ENCODE measurements at places on chromosomes 7 and 10.
A peak's percentile ranks its signal among the peaks of the same experiment; 100 is the strongest.

- DNase-seq: no peak
These were observed 87.7 kb downstream of the GRB10 start for GRCh38 chr7:50695026-50695425.

DNA sequence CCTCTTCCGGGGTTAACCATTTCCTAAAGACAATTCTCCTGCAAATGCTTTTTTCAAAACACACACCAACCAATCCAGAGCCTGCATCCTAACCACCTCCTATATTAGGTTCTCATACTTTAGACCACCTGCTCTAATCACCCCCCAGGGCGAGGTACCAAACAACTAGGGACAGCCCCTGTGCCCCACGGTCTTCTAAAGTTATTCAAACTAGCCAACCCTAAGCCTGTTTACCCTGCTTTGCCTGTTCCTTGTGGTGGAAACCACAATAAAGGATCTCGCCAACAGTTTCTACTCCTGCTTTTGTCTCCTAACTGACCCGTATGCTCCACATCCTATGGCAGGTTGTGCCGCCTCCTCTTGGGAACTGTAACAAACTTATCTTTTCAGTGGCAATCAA is 21.1 kb downstream of the SP4 start:
- no peak for DNase-seq

DNA sequence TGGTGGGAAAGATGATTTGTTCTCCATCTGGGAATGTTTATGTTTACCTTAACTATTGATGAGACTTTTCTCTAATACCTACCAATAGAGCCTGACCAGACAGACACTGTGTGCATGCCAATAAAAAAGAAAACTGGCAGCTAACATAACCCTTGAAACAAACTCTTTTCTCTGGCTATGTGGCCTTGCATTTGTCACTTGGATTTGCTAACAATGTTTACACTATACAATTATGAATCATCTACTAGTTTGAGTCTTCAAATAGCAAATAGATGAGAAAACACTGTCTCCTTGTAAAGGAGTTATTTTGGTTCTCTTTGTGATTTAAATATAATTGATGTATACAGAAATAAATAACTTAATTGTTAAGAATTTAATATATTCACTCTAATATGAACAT is 273.1 kb downstream of the SEMA3D start:
- no peak for DNase-seq

DNA sequence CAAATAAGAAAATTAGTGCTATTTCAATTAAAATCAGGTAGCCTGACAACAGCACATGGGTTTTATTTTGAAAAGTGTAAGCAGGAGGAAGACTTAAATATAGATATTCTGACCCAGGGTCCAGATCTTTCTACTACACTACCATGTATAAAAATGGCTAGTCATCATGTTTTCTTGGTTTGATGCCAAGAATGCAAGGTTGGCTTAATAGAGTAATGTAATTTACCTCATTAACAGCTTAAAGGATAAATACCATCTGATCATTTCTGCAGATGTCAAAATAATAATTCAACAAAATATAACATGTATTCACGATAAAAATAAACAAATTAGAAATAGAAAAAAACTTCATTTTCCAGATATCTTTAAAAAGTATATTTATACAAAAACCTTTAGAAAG is 39.4 kb downstream of the FRMD4A start:
- DNase-seq: no peak

DNA sequence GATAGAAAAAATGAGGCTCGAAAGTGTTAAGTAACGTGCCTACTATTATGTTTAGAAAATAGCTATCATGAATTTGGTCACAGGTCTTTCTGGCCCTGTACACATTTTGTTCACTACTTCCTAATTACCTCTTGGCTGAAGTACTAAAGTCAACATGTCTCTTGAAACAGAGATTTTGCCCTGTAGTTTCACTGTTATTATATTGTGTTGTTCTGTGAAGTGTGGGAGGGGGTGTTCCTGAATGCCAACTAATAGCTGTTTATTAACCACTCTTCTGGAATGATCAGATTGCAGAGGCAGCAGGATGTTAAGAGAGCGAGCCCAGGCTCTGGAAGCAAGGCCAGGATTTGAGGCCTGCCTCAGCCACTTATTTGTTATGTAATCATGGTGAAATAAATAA is 72.1 kb downstream of the RNF133 start:
- no peak for DNase-seq

DNA sequence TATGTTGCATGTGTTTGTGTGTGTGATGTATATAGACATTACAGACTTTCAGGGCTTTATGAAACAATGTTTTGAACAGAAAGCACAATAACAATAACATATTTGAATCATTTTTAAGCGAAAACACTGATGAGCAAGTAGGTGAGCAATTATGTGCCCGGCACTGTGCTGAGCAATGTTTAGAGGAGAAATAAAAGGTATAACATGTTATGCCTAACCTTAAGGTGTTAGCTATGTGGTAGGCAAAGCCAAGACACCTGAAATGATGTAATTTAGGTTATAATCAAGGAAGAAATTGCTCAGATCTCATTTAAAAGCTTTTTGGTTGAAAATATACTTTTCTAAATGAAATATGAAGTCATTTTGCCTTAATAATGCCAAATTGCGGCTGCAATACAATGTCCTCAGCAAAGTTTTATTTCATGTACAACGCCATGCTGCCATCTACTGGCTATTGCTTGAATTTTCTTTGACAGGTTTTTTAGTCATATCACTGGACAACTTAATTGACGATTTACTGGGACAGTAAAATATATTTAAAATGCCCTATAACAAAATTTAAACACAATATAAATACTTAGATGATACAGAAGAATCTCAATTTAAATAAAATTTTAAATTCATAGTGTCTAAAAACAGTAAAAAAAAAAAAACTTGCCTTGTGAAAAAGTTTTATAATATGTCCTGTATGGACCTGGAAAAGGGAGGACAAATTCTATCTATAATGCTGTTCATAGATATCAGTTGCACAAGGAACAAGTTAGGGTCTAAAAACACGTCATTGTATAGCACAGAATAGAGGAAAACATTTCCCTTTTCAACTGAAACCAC is 131.1 kb upstream of the CDK1 start:
- peak; percentile 22 for DNase-seq

DNA sequence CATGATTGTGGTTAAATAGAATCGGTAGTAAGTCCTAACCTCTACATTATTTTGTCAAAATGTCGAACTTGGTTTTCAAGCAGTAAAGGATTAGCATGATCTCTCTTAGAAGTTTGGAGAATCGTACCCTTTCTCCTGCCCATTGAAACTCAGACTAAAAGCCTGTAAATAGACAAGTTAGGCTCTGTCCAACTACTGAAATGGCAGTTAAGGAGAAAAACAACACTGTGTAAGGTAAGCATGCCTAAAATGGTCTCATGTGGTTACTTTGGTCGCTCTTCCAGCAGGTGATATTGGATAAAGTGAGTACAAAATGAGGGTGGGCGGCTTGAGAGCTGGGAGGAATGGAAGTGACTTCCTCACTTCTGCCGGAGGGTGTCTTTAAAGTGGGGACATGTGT is 25.0 kb downstream of the SEC61A2 start:
- no peak for DNase-seq

- no peak for DNase-seq
These were observed 114.6 kb downstream of the ABLIM1 start for GRCh38 chr10:114543456-114543855.

- DNase-seq: no peak
These were observed 144.1 kb downstream of the TCF7L2 start for GRCh38 chr10:113094114-113094486.

- no peak for DNase-seq
These were observed 255.3 kb downstream of the FZD1 start for GRCh38 chr7:91519241-91520158.

DNA sequence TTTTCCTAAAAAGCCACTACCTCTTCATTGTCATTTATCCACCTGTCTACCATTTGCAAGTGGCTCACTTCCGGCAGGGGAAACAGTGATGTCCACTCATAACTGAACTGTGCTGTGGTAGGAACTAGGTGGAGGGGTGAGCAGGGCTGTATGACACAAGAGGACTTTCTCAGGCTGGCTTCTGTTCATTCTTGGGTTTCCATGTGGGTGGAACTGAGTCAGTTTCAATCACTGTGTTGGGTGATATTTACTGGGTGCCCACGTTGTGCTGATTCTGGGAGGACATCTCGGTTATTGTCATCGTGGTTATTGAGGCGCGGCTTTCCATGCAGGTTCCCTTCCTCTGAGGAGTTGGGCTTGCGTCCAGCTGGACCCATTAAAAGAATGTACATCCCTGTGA is 38.8 kb downstream of the RAMP3 start:
- no peak for DNase-seq

- no peak for DNase-seq
These were observed 248.2 kb downstream of the SKAP2 start for GRCh38 chr7:26616235-26616634.

GRCh38 chr7:88789480-88790064 is 6.0 kb downstream of the TEX47 start:
- no peak for DNase-seq

GRCh38 chr10:69497231-69497561 is 45.9 kb downstream of the TSPAN15 start:
- no peak for DNase-seq

GRCh38 chr10:75470901-75471300 is 39.5 kb downstream of the LRMDA start:
- no peak for DNase-seq

DNA sequence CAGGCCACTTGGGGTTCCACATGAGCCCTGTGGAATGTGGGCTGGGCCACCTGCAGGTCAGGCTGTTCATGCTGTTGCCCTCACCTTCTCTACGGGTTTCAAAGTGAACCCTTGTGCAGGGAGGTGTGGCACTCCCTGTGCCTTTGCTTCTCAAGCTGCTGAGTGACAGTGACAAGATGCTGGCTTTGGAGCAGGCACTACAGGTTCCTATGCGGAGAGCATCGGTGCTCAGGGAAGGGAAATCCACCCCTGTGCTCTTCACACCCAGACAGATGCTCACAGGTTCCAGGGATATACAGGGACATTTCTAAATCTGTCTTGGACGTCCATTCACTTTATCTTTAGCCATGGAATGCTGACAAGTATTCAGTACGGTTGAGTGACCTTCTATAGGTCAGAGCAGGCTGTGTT is 1005.0 kb downstream of the LRMDA start:
- DNase-seq: no peak

DNA sequence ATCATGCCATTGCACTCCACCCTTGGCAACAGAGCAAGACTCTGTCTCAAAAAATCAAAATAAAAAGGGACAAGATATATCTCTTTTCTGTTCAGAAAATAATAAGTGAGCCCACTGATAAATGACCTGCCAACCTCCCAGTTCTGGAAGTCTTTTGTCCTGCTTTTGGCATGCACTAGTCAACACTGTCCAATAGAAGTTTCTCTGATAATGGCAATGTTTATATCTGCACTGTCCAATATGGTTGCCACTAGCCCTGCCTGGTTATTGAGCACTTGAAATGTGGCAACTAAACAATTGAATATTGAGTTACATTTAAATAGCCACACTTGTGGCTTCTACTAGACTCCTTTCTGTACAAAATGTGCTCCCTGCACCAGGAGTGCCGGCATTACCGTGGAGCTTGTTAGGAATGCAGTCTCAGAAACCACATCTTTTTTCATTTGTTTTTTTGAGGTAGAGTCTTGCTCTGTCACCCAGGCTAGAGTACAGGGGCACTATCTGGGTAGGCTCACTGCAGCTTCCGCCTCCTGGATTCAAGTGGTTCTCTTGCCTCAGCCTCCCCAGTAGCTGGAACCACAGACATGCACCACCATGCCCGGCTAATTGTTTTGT is 229.7 kb downstream of the CACNB2 start:
- no peak for DNase-seq

DNA sequence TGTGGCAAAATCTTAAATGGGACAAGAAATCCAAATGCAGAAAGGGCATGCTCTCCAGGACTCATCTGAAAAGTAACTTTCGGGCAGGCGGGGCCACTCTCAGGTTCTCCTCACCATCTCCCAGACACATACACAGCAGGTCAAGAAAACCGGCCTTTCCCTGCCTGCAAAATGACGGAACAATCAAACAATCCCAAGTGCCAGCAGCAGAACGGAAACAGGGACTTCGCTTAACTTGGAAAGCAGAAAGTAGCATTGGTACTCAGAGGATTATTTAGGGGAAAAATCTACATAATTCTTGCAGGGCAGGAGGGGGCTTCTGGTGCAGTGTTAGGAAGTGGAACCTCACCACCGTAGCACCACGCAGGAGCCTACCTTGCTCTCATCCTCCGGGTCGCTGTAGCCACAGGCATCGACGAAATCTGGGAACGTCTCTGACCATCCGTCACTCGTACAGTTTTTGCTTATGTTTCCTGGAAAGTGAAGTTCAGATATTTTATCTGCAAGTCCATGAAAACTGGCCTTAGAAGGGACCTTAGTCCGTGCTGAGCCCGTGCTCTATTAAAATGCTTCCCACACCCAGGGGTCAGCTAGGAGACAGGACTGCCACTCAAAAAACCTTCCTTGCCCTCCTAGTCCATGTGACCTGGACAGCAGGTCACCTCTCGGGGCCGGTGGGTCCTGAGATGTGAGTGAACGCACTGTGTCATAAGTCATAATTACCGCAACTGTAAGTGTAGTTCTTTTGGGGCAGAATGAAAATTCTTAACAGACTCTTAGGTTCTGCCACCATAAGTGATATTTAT is 41.1 kb downstream of the VIPR2 start:
- no peak for DNase-seq
